Caco-2 (cell line): ENCODE measurements at places on chromosomes 12 and 14. TPM values are rescaled to one million over a fixed set of nuclear protein-coding genes. Genes with fewer than 3 reads are reported as not detected.

The CMA1 gene
- not detected in 2 replicates for total RNA-seq

DNA sequence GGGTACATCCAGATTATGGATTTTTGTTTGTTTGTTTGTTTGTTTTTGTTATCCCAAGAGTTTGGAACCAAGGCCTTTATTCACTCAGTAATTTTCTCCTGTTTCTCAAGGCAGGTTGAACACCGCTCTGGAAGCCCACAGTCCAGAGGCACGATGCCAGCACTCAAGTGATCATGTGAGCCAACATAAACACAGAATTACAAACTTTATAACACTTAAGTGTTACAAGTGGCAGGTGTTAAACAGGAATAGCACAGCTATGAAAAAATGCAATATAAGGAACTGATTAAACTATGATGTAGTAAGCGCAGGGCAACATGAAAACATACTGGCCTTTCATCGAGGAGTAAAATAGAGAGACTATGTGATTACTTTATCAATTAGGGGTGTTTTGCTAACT is 1885.8 kb upstream of the SEL1L start:
- DNase-seq: no peak

DNA sequence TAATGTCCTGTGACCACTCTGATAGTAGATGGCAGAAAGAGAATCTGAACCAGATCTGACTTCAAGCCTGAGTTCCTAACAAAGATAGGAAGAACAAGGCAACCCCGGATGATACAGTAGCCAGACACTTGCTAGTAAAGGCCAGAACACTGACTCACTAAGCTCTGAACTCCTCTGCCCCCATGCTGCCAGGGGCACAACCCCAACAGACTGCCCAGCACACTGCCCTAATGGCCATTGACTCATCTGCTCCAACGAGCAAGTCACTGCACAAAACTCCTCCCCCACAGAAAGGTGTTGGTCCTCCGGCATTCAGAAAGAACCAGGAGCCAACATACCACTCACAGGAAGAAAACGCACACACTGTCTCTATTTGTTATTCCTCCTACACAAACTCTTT is 179.6 kb upstream of the NUDT4 start:
- DNase-seq: no peak

DNA sequence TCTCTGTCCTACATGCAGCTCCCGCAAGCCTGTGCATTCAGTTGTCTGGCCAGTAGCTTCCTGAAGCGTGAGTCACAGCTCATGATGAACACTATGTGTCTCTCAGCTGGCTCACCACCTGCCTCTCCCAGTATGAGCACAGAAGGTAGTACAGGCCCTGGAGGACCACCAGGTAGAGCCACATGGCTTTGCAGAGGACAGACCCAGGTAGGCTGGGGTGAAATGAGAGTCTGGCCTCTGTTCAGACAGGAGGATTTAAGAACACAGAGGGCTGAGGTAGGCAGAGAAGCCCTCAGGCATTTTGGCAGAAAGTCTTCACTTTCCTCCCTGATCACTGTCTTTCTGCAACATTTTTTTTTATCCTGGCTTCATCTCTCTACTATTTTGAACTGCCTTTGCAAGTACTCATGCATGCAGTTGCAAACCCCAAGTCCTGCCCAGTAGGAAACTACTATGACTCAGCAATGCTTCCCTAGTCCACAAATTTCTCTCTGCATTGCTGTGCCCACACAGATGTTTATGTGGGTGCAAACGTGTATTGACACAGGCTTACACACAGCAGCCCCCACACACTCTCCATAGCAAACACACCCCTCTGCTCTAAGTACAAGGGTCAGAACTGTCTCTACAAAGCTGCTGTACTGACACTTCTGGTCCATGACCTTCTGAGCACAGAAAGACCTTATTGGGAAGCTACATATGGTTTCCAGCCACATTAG is 7.2 kb upstream of the SDR9C7 start:
- no peak for DNase-seq

- no peak for DNase-seq
Measured at GRCh38 chr14:100803226-100803625, 22.7 kb upstream of the MEG3 start.

GRCh38 chr12:93825931-93826555 is 148.9 kb downstream of the CRADD start:
- DNase-seq: no peak
